Stomach (tissue), 19 donors: ENCODE measurements at places on chromosomes 3 and 15. TPM values are rescaled to one million over a fixed set of nuclear protein-coding genes. Genes with fewer than 3 reads are reported as not detected.

DNA sequence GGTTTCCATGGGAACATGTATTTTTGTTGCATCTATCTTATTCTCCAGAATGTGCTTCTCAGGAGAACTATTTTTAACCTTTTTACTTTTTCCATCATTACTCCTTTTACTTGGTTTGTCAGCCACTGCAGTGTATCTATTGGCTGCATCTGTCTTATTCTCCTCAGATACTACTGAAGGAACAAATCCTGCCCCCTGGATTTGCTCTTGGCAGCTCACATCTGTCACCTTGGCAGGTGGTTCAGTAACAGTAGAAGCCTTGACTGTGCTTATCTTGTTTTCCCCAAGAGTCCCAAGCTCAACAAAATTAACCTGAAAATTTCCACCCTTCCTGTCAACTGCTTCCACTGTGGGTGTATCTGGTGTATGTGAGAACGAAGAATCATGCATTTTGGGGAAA is 106.0 kb downstream of the MAP4 start:
- no peak for DNase-seq

DNA sequence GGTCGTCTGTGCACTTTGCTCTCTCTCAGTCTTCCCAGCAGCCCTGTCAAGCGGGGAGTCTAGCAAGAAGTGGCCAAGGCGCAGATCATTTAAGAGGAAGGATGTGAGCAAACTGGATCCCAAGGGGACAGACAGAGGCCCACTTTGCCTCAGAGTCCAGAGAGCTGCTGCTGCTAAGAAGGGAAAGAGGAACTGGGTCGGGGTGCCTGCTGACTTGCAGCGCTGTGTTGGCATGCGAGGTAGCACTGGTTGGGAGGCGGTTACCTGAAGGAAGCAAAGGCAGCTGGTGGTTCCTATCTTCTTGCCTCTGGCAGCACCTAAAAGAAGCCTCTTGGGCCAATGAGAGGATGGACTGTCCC is 28.1 kb downstream of the SMAD3 start:
- no peak for DNase-seq

DNA sequence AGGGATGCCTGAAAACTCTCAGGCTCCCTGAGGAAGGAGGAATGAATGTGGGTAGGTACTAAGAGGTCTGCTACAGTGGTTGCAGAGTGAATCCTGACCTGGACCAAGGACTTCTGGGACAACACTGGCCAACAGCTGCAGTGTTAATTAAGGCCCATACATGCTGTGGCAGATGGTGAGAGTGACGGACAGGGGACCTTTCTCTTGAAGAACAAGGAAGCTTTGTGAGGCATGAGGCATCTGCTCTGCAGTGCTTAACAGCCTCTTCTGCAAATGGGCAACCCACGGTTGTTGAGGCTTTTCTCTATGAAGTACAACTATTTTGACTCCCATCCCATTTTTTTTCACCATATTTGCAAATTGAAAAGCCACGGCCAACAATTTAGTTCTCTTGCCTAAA is 26.6 kb upstream of the ACAN start:
- DNase-seq, result peak; percentile 11

DNA sequence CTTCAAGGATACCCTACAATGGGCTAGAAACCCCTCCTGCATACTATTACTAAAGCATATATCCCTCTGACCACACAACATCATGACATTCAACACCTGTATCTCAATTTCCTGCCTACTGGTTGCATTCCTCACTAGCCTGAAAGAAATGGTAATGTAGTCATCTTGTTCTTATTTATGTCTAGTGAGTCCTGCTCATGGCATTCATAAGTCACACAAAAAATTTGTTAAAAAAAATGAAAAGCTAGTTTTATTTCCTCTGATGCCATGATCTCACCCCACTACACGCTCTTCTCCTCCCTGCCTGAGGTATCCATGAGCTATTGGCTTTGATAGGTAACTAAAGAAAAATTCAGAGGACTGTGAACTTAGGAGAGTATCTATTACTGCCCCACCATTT is 284.5 kb downstream of the ZNF385D start:
- no peak for DNase-seq

GRCh38 chr3:107848351-107848915 is 242.4 kb downstream of the CD47 start:
- DNase-seq, result no peak

CXCR6 gene
- not detected for total RNA-seq

GRCh38 chr3:188881954-188882641 is 289.7 kb upstream of the TPRG1 start:
- DNase-seq, result no peak

ZNF660 gene
- 0.72 TPM for total RNA-seq

SHC4 gene
- 4.4 TPM for total RNA-seq

GRCh38 chr3:193921465-193921864 is 214.5 kb upstream of the HES1 start:
- no peak for DNase-seq

DNA sequence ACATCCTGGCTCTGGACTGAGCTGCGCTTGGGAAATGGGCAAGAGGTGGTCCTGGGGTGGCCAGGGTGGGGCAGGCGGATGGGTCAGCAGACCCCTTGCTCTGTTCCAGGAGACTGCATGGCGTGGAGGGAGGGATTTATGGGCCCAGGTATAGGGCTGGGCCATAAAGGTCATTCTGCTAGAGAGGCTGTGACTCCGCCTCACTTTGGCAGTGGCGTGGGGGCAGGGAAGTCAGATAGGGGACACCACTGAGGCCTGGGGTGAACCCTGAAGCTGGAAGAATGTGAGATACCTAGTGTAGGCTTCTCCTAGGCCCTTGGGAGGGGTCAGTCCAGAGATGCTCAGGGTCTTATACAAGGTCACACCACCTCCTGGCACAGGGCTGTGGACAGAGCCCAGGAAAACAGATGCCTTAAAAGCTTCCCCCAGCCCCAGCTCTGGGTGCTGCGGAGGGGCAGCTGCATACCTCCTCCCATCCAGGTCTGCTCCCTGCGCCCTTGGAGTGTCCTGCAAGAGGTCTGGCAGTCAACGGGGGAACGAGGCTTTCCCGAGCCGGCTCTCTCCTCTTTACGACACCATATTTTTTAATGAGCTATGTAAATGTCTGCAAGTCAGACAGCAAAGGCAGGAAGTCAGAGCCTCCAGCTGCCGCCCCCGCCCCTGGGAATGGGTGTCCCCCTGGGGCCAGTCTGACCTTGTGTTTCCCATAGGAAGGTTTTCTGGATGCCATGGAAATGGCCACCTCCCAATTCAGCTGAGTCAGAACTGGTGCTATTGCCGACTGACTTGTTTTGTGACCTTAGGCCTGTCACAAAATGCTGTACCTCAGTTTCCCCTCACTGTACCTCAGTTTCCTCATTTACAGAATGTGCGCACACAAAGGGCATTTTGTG is 26.3 kb downstream of the LINGO1 start:
- peak; percentile 46 for DNase-seq

CEMIP gene
- total RNA-seq, result not detected

IL17RD gene
- total RNA-seq, result 1.3 TPM

DNA sequence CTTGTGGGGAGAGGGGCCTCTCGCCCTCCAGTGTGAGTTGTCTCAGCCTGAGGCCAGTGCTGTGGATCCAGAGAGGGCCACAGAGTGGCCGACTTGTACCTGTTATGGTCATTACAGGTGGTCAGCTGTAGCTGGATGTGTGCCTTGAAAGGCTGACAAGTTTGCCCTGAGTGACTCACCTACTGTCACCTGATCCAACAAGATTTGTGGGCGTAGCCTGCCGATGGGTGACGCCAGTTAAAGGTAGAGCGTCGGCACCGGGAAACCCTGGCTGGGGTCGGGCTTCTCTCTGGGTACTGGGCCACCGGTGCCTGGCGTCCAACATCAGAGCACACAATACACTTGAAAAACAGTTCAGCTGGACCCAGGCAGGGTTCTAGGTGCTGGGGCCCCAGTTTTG is 2.8 kb upstream of the ISG20 start:
- DNase-seq, result peak; percentile 89

DNA sequence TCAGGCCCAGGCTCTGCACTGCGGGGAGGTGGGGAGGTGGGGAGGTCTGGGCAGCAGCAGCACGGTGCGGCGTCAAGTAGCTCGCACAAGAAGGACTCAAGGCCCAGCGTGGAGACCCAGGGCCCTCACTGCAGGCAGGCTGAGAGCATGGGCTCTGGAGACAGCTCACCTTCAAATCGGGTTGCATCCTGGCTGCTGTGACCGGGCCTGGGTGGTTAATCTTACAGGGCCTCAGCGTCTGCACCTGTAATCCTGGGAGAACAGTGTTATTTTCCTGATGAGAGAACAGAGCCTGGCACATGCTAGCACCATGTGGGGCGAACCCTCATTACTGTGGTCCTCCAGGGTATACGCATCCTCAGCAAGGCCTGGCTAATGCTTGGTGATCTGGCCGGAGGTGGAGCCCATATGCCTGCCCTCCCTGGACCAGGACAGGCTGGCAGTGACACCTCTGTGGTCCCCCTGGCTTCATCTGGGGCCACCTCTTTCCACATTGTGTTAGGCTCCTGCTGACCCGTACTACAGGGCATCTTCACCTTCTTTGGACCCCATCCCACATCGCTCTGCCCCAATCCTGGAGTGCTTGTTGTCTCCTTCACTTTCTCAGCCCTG is 55.5 kb downstream of the RGMA start:
- DNase-seq, result no peak

DNA sequence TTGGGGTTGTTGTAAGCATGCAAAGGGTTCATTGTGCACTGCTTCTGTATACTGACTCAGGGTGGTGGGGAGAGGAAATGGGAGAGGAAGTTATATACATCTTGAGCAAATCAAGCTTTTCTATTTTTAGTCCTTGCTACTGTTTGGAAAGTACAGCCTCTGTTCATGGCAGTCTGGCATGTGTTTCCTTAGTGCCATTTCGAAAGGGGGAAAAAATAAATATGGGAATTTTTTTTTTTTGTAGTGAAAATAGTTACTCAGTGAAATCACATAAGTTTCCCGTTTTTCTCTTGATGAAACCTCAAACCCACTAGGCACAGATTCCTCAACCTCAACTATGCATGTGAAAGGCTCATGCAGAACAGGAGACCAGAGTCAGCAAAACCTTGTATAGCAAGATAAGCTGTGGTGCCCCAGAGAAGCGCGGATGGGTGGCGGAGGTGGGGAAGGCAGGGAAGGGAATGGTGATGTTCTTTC is 353.3 kb downstream of the LPP start:
- DNase-seq, result no peak

GRCh38 chr3:39548282-39548681 is 80.8 kb downstream of the MOBP start:
- DNase-seq, result no peak

RARRES1 gene
- 0.43 TPM for total RNA-seq

CASR gene
- not detected for total RNA-seq

GRCh38 chr3:8768364-8769087 is 887 bp downstream of the OXTR start:
- no peak for DNase-seq

WDR93 gene
- total RNA-seq, result not detected

DNA sequence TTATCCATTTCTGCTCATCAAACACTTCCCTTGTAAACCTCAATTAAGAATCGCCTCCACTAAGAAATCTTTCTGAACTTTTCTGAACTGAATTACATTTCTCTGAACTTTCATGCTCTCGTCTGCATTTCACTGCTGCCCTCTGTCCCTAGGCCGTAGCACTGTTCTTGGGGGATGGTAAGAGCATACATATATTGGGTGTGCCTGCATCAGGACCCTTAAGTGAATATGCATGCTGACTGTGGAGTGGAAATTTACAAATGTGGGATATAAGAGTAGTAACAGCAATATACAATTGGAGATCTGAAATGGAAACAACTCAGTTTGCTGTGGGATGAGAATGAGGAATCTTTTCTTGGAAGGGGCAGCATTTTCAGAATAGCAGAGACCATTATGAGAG is 148.6 kb downstream of the MCTP2 start:
- no peak for DNase-seq

GRCh38 chr15:72057548-72058091 is 60.3 kb downstream of the MYO9A start:
- DNase-seq, result peak; percentile 23

UCN2 gene
- not detected for total RNA-seq

- DNase-seq, result no peak
These were observed 28.1 kb downstream of the DCLK3 start for GRCh38 chr3:36736301-36736700.

SCG5 gene
- not detected for total RNA-seq

- peak; percentile 25 for DNase-seq
These were observed 33.8 kb downstream of the NBEAL2 start for GRCh38 chr3:47013231-47013630.

DNA sequence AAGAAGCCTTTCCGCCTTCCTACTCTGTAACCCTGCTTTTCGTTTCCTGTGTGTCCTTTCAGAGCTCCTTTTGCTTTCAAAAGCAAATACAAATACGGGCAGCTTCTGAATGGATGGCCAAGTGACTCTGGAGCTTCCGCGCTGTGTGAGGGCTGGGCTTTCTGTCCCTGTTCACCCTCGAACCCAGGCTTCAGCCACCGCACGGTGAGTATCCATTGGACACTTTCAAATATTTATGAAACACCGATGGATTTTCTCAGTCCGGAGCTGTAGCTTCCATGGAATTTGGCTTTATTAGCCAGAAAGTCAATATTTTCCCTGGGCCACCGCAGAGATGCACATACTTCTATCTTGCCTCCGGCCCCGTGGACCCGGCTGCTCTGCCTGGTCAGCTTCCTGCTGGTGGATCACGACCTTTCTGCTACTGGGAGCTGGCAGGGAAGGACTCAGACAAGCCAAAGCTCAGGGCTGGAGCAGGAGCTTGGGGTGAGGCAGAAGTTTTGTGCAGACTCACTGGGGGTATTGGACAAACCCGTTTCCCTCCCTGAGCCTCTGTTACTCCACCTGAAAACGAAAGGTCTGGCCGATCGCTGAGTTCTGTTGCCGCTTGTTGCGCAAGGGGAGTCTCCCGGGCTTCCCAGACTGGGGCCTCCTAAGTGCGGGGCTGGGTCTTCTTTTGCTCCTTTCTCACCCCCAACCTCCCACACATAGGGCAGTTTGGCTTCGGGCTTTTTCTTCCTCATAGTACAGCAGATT is 63.6 kb downstream of the LINGO1 start:
- DNase-seq, result peak; percentile 73

CP gene
- not detected for total RNA-seq

GRCh38 chr3:186782542-186783057 is 777 bp upstream of the EIF4A2 start:
- no peak for DNase-seq

GRCh38 chr3:14235003-14235911 is 56.6 kb downstream of the LSM3 start:
- no peak for DNase-seq
